ENCODE measurements at places on chromosomes 5 and 9.

DNA sequence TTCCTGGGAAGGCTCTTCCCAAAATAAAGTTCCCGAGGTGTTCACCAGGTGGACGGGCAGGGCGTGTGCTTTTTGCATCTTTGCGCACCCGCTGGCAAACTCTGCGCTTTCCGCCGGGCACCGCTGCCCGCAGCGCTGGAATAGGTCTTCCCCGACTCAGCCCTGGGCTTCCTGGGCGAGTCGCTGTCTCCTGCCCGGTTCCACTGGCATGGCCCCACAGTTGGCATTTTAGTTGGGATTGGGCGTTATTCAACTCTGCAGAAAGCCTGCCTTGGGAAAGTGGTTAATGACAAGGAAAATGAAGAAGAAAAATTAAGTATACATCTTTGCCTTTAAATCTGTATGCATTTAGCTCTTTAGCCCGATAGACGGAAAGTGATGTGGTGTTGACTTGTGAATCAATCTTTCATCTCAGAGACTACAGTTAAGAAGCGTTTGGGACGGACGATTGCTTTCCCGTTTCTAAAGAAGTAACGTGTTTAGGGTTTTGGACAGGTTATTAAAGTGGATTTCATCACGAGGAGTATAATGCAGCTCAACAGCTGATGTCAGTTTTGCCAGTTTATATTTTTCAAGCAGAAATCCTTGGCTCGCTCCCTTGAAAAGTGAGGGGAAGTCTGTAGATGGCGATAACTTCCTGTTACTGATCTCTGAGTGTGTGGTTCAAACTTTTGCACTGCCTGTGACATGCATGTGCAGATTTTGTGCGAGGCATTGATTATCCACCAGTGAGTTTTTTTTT is 946 bp downstream of the ADCY2 start:
- DNase-seq, result no peak

DNA sequence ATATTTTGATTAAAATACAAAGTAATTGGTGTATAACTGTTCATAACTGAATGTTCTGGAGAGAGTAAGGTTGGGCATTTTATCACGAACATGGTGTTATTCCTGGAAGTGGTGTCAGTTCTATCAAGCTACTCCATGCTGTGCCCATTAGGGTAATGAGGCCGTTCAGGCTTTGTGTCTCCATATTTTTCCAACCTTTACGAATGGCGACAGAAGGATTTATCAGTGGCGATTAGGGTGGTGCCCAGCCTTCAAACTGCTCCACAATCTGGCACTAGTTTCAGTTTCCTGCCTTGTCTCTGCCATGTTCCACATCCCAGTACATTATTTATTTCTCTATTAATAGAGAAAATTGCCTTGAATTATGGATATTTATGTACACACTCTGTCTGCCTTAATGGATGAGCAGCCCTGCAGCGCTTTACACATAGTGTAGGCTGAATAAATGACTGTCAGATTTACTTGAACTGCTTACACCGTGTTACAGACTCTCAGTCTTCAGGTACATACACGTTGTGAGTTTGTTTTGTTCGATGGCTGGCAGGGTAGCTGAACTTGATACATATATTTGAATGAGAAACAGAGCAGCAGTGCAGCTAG is 23.9 kb upstream of the TMC1 start:
- DNase-seq, result no peak

DNA sequence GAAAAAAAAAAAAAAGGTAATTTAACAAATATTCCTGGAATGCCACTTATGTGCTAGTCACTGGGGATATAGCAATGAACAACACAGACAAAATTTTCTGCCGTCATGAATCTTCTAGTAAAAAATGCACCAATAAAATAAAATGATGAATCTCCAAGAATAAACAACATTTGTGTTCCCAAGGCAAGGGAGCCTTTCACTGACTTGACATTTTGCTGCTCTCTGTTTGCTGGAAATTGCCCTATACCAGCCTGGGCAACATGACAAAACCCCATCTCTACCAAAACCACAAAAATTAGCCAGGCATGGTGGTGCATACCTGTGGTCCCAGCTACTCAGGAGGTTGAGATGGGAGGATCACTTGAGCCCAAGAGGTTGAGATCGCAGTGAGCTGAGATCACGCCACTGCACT is 64.5 kb upstream of the ERBIN start:
- DNase-seq, result no peak

DNA sequence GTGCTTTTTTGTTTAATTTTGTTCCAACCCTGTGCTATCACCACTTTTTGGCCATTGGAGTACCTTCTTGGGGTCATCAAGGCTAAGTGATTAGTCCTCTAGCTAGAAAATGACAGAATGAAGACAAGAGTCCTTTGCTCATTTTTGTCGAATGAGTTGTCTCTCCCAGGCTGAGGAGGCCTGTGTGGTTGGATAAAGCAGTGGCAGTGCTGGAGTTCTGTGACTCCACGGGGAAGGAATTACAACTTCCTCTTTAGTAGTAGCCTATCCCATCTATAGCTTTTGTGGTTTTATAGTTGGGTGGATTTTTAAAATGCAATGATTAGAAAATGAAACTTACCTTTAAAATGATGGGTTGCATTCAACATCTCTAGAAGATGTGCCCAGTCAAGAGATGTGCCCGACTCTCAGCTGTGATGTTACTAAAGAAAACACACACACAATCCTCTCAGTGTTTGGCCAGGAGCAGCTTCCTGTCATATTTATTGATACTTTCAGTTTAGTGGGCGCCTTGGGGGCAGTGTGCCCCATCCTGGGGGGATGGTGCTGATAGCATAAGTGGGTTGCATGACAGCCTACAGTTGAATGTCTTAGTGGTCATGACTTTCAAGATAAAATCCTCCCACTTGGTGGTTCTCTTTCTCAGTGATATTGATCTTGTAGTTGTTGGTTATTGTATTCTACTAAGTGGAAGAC is 11.9 kb downstream of the OTULINL start:
- DNase-seq, result no peak

GRCh38 chr9:86122311-86122710 is 23.0 kb upstream of the GOLM1 start:
- no peak for DNase-seq

DNA sequence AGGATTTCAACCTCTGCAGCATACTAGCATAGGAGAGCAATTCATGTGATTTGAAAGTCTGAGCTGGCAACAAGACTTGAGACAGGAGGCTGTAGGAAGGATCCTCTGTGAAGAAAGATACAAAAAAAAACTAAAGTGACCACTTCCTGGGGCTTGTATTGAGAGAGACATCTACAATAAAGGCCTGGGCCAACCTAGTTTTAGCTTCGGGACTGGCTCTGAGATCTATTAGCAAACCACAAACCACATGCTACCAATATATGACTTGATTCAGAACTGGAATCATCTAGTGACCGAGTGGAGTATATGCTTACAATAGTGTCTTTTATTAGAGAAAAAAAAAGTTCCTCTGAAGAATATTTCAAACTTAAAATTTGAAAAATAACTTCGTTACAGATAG is 1448.9 kb upstream of the CDH6 start:
- DNase-seq, result no peak

DNA sequence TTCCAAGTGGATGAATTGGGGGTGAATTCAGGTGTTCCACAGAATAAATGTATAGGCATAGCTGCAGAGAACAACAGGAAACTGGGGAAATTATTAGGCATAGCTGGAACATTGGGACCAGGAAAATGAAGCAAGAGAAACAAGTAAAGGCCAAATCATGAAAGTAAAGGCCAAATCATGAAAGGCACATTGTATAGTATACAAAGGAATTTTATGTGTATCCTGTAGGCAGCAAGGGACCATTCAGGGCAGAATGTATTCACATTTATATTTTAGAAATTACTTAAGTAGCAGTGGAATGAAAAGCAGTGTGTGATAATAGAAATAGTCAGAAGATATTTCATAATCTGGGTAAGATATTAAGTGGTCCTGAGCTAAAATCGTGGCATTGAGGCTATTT is 127.3 kb upstream of the GRHPR start:
- no peak for DNase-seq

DNA sequence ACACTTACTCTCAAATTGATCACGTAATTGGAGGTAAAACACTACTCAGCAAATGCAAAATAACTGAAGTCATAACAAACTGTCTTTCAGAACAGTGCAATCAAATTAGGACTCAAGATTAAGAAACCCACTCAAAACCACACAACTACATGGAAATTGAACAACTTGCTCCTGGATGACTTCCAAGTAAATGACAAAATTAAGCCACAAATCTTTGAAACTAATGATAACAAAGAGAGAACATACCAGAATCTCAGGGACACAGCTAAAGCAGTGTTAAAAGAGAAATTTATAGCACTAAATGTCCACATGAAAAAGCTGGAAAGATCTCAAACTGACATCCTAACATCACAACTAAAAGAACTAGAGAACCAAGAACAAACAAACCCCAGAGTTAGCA is 540.5 kb upstream of the CDH18 start:
- DNase-seq, result no peak

GRCh38 chr5:172795318-172795977 is 24.5 kb upstream of the DUSP1 start:
- DNase-seq, result no peak

GRCh38 chr9:136247947-136248637 is 2.5 kb upstream of the QSOX2 start:
- no peak for DNase-seq

GRCh38 chr5:131649161-131649560 is 14.1 kb upstream of the RAPGEF6 start:
- DNase-seq, result no peak

GRCh38 chr5:74643111-74643562 is 2.6 kb upstream of the ENC1 start:
- DNase-seq, result no peak
